ENCODE measurements at places on chromosomes 6 and 20.

DNA sequence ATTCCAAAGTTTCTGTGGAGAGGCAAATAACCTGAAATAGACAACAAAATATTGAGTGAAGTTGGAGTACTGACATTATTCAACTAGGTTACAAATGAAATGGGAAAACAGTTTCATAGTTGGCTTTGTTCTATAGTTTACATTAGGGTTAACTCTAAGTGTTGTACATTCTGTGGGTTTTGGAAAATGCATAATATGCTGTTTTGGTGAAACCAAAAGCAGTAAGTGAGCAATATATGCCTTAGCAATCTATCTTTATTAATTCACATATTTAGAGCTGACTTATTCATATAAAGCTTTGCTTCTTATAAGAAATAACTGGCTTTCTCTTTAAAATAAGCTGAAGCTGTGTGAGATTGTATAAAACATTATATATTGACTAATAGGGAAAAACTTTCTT, 157.5 kb upstream of the AHI1 start:
- DNase-seq = no peak

DNA sequence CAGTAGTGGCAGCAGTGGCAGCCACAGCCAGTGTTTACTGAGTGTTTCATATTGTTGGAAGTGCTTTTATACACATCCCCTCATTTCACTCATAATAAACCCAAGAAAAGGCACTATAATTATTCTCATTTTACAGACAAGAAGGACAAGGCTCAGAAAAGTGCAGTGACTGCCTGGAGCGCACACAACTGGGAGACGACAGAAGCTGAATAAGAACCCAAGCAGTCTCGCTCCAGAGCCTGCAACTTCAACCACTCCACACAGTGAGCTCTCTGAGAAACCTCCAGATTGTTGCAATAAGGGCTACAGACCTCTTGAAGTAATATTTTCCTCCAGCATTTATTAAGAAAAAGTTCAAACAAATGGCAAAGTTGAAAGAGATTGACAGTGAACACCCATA, 76.9 kb downstream of the PLCG1 start:
- DNase-seq = no peak

DNA sequence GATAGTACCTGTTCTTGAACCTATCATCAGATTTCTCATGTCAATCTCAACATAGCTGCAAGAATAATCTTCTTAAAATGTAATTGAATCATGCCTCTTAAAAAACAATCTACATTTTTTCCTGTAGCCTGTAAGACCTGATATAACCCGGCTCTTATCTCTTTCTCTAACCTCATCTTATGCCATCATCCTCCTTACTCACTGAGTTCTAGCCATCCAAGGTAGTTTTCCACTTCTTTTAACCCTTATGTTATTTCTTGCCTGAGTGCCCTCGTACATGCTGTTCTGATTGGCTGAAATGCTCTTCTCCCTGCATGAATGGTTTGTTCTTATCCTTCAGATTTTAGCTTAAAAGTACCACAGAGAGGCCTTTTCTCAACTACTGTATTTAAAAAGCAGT, 16.4 kb downstream of the SLC17A5 start:
- DNase-seq = no peak

DNA sequence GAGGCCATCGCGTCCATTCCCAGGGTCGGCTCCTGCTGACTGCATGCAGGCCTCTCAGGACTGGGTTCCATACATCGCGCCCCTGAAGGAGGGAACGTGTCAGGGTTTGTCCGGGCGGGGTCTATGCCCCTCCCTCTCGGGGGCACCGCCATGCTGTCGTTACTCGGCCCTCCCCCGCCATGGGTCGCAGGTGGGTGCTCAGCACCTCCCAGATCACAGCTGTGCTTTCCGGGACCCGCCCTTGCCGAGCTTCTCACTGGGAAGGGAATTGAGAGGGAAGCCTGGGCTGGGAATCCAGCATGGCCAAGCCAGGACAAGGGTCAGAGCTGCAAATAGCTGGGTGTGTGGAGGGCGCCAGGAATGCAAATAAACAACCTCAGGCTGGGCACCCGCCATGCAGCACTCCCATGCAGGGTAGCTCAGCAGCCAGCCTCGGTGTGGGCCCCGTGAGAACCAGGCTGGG, at the start of gene FRMD1:
Gene FRMD1, minus strand, starts transcription at position 270 of the 463 bp plus-strand sequence. Its CDS starts 118 bp downstream, at position 152.
- no peak for DNase-seq

- DNase-seq = no peak
Observed at GRCh38 chr20:3896302-3896701, 7.1 kb downstream of the PANK2 start.

Data from T-helper 2 cell treated with Interferon-gamma antibody and Interleukin-4, amounts not matched to agents 5 μg/mL and 100 μg/mL, for 36 hours (primary cell).